Lung (tissue), 17 donors: ENCODE measurements at places on chromosomes 4 and X. TPM values are rescaled to one million over a fixed set of nuclear protein-coding genes. Genes with fewer than 3 reads are reported as not detected.

GRCh38 chr4:173426064-173426463, 27.1 kb upstream of the SCRG1 start:
- no peaks in the 10 kb centered on the region for H3K36me3 ChIP-seq
- no peaks in the 10 kb centered on the region for H3K4me1 ChIP-seq
- no peak overlapping the region for H3K4me3 ChIP-seq

DNA sequence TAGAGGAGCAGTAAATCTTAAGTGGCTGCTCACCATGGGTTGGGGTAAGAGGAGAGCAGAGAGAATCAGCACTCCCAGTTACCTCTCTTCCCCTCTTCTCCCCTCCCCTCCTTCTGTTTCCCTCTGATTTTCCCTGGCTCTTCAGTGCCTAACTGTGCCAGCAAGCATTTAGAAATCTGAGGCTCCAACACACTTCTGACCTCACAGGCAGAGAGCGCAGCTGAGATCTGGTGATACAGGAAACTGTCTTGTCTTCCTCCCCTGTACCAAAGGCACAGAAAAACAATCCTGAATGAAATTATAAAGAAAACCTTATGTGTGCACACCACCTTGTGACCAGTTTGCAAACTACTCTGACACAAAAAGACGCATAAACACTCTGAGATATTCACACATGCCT, 82.4 kb upstream of the SMIM10 start:
- DNase-seq = peak; percentile 43
- H3K27me3 ChIP-seq = no peaks in the 10 kb centered on the region
- no peaks in the 10 kb centered on the region for H3K4me1 ChIP-seq
- no peak overlapping the region for H3K4me3 ChIP-seq

DNA sequence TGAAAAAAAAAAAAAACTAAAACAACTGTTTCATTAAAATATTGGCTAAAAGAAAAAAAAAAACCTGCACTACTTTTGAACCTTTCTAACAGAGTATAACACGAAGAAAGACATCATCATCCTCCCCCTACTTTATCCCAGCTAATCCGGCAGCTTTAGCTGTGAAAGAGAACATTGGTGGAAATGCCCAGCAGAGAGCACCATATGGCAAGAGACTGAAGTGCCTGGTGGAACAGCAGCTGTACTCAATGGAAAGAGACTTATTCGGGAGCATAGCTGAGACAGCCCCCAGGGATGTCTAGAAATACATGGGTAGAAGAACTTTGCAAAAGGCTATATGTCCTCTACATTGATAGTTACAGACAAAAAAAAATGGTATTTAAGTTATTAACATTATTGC, 30.3 kb downstream of the STPG2 start:
- H3K4me1 ChIP-seq = no peaks in the 10 kb centered on the region
- DNase-seq = peak; percentile 33
- H3K4me3 ChIP-seq = no peak overlapping the region
- no peaks in the 10 kb centered on the region for H3K36me3 ChIP-seq

- no peaks in the 10 kb centered on the region for H3K27me3 ChIP-seq
- no peak overlapping the region for H3K27ac ChIP-seq
- no peak overlapping the region for H3K4me3 ChIP-seq
- no peak for DNase-seq
Observed at GRCh38 chrX:68568136-68568535, 69.3 kb downstream of the YIPF6 start.

DNA sequence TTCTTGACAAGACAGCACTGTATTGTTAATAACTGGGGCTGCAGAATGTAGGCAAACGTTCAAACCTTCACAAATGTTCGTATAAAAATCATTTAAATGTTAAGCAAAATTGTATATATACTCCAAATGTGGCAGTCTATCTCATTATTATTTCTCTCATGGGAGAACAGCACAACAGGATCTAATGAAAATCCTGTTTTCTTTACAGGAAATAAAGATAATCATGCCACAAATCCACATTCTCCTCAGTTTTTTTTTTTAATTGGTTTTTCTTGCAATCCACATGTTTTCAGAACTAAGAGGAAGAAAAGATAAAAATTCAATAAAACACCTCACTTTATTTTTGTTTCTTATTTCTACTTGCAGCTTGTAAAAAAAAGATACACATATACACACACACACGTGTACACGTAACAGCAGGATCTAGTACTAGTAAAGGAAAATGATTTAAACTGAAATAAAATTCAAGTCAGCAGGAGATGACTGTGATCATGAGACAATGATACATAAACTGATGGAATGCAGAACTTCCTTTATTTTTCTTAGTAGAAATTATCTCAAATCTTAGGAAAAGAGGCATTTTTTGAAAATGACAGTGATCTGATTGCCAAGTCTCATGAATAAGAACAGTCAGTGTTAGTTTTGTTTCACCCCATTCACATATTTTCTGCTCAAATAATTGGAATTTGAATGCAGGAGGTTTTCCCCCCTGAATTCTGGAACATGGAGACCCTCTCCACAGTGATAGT, 11.3 kb downstream of the APBB2 start:
- no peak overlapping the region for H3K4me3 ChIP-seq
- H3K27ac ChIP-seq = peak overlapping the region; percentile 59
- H3K4me1 ChIP-seq = peaks cover 5% of the 10 kb centered on the region
- H3K36me3 ChIP-seq = no peaks in the 10 kb centered on the region

DNA sequence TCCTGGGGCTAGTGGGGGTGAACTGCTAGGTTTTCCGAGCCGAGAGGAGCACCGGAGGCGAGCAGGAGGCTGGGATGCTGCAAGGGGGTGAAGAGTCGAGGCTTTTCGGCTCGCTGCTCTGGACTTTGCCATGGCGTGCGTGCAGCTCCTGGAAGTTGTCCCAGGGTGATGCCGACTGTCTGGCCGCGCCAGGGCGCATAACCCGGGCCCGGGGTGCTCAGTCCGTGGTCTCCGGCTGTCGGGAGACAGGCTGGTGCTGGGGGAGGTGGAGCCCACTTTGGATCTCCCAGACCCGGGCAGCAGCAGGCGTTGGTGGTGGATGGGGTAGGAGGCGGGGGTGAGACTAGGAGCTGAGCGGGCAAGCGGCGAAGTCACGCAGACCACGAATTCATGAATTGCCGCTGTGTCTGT, 793 bp downstream of the GRIA3 start:
- H3K4me3 ChIP-seq = no peak overlapping the region
- no peaks in the 10 kb centered on the region for H3K36me3 ChIP-seq
- peaks cover 18% of the 10 kb centered on the region for H3K27me3 ChIP-seq

DNA sequence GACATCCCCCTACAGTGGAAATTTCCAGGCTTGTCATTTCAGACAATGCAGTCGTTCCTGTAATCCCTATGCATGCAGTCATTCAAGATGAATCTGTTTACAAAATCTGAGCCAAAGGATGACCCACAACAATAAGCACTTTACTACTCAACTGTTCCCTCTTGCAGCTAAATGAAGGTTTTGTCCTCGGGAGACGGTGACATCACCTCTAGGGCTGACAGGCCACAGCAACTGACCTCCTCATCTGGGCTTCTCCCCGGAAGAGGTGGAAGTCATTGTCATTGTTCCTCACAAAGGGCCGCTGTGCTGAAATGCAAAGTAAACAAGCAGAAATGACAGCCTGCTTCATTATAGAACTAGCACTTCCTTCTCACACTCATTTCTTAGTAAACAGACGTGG, 29.2 kb downstream of the CLRN2 start:
- DNase-seq = no peak
- no peaks in the 10 kb centered on the region for H3K27me3 ChIP-seq
- H3K27ac ChIP-seq = peak overlapping the region; percentile 20
- no peak overlapping the region for H3K4me3 ChIP-seq

DNA sequence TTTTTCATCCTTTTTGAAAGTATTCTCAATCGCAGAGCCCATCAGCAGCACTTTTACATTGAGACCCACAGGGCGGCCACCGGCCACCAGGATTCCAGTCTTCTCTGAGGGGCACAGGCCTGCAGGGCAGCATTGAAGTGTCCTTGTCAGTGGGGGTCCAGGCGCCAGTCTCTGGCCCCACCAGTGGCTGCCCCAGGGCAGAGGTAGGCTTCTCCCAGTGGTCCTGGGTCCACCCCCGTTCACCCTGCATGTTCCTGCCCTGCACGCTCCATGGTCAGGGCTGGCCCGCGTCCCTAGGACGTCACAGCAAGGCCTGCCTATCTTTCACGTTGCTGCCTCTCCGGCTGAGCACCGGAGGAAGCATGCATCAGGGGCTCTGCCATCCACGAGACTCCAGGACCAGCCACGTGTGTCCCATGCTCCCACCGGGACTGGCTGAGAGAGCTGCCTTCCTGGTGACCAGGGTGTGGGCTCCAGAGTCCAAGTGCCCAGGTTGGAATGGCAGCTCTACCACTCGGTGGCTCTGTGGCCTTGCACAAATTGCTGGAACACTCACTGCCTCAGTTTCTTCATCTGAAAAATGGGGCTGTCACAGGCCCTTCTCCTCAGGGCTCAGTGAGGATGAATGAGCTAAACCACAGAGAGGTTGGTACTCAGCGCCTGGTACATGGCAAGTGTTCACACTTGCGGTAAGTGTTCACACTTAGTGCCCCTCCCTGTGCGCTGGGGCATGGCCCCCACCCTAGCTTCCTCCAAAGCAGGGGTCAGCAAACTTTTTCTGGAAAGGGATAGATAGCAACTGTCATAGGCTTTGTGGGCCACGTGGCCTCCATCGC, 30.7 kb upstream of the JAKMIP1 start:
- DNase-seq = no peak
- peaks cover 6% of the 10 kb centered on the region for H3K27me3 ChIP-seq
- no peak overlapping the region for H3K27ac ChIP-seq
- H3K36me3 ChIP-seq = no peaks in the 10 kb centered on the region
- no peaks in the 10 kb centered on the region for H3K4me1 ChIP-seq

GRCh38 chrX:102833136-102833535, 103.9 kb upstream of the RAB40AL start:
- H3K4me1 ChIP-seq = no peaks in the 10 kb centered on the region
- no peak for DNase-seq
- no peaks in the 10 kb centered on the region for H3K36me3 ChIP-seq
- no peak overlapping the region for H3K4me3 ChIP-seq
- H3K27me3 ChIP-seq = no peaks in the 10 kb centered on the region
- H3K27ac ChIP-seq = no peak overlapping the region

GRCh38 chr4:40143926-40144508, 52.8 kb upstream of the RHOH start:
- H3K27me3 ChIP-seq = no peaks in the 10 kb centered on the region
- no peak overlapping the region for H3K27ac ChIP-seq
- DNase-seq = no peak
- H3K4me1 ChIP-seq = no peaks in the 10 kb centered on the region

DNA sequence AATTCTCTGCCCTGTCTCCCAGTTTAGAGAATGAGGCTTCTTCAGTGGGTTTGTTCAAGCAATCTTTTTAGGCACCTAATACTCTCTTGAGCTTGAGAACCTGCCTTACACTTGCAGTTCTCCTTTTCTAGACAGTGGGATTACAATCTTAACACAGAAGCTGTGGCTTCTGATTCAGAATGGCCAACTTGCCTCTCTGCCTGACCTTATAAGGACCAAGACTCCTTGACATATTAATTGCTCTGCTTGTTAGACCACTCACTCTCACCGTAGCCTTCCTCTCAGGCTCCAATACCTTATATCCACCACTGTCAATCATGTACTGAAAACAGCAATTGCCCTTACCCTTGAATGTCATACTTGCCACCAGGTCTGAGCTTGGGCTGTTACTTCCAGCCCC, 338.7 kb upstream of the MAOA start:
- H3K27me3 ChIP-seq = peaks cover 3% of the 10 kb centered on the region
- no peak overlapping the region for H3K27ac ChIP-seq
- no peak for DNase-seq
- no peaks in the 10 kb centered on the region for H3K4me1 ChIP-seq
- H3K36me3 ChIP-seq = no peaks in the 10 kb centered on the region

GRCh38 chrX:8043121-8043520, 115.9 kb upstream of the PNPLA4 start:
- peaks cover 41% of the 10 kb centered on the region for H3K27me3 ChIP-seq
- H3K4me1 ChIP-seq = no peaks in the 10 kb centered on the region
- no peak for DNase-seq
- no peaks in the 10 kb centered on the region for H3K36me3 ChIP-seq
- H3K4me3 ChIP-seq = no peak overlapping the region

- H3K4me1 ChIP-seq = peaks cover 3% of the 10 kb centered on the region
- no peaks in the 10 kb centered on the region for H3K36me3 ChIP-seq
- no peaks in the 10 kb centered on the region for H3K27me3 ChIP-seq
- no peak overlapping the region for H3K4me3 ChIP-seq
- DNase-seq = peak; percentile 66
- H3K27ac ChIP-seq = no peak overlapping the region
Observed at GRCh38 chr4:4396628-4397440, 9.9 kb downstream of the NSG1 start.

- peaks cover 11% of the 10 kb centered on the region for H3K27me3 ChIP-seq
- H3K4me1 ChIP-seq = no peaks in the 10 kb centered on the region
- H3K4me3 ChIP-seq = no peak overlapping the region
- no peaks in the 10 kb centered on the region for H3K36me3 ChIP-seq
Observed at GRCh38 chrX:39244147-39244546, 442.9 kb downstream of the MID1IP1 start.

- H3K36me3 ChIP-seq = no peaks in the 10 kb centered on the region
- no peak overlapping the region for H3K4me3 ChIP-seq
- H3K4me1 ChIP-seq = peaks cover 8% of the 10 kb centered on the region
- DNase-seq = no peak
- no peaks in the 10 kb centered on the region for H3K27me3 ChIP-seq
Observed at GRCh38 chr4:30839583-30840520, 119.7 kb downstream of the PCDH7 start.

DNA sequence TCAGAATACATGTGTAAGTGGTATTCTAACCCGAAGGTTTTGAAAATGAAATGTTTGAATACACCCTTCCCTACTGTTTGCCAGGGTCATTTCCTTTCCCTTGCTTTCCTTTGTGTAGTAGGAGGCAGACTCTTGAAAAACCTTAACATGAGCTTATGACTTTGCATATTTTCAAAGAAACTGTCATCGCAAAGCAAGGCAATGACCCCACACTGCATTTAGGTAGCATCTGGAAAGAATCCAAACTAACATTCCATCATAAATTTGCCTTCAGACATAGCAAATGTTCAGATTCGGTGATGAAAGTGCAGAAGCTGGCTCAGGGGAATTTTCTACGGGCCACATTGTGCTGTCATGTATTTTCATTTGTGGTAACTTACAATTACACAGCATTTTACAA, 32.3 kb downstream of the SH2D1A start:
- H3K36me3 ChIP-seq = no peaks in the 10 kb centered on the region
- no peak overlapping the region for H3K27ac ChIP-seq
- H3K4me3 ChIP-seq = no peak overlapping the region
- DNase-seq = no peak
- no peaks in the 10 kb centered on the region for H3K27me3 ChIP-seq

DNA sequence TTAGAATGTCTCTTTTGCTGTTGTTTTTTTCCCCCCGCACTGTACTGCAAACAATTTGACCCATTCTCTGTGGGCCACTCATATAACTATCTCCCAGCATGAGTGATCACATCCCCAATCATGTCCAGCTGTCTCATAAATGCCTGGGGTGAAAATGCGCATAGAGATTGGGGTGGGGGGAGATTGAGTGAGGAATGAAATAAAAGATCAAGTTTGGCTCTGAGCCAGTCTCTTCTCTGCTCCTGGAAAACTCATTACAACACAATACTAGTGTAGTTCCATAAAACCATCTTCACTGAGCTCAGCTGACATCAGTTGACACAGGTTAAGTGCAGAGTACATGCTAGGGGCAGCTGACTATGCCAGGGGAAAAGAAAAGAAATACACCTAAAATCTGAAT, 96.9 kb downstream of the EGF start:
- H3K27me3 ChIP-seq = no peaks in the 10 kb centered on the region
- no peaks in the 10 kb centered on the region for H3K4me1 ChIP-seq
- DNase-seq = no peak

Gene TKTL1
- not detected for polyA plus RNA-seq

Gene CXCL8
- 501 TPM for polyA plus RNA-seq

Gene FAM120C
- 1.7 TPM for polyA plus RNA-seq

Gene CXCR3
- polyA plus RNA-seq = 0.87 TPM

Gene JAKMIP1
- 0.46 TPM for polyA plus RNA-seq

Gene TRIML2
- polyA plus RNA-seq = 0.08 TPM

Gene SLC9B1
- 0.22 TPM for polyA plus RNA-seq
